ENCODE measurements at places on chromosomes 6 and 20. TPM values are rescaled to one million over a fixed set of nuclear protein-coding genes. Genes with fewer than 3 reads are reported as not detected.

The BPI gene
- not detected for total RNA-seq

The SH3BGRL2 gene
- total RNA-seq: 23.8 TPM

The LRFN2 gene
- 2.6 TPM for total RNA-seq

The E2F3 gene
- 37.2 TPM for total RNA-seq

The OLIG3 gene
- 0.27 TPM for total RNA-seq

The KCNK17 gene
- total RNA-seq: 3.1 TPM

The C6orf47 gene
- total RNA-seq: 15.0 TPM
